GM10248 (cell line): ENCODE measurements at places on chromosomes 1 and 21.

DNA sequence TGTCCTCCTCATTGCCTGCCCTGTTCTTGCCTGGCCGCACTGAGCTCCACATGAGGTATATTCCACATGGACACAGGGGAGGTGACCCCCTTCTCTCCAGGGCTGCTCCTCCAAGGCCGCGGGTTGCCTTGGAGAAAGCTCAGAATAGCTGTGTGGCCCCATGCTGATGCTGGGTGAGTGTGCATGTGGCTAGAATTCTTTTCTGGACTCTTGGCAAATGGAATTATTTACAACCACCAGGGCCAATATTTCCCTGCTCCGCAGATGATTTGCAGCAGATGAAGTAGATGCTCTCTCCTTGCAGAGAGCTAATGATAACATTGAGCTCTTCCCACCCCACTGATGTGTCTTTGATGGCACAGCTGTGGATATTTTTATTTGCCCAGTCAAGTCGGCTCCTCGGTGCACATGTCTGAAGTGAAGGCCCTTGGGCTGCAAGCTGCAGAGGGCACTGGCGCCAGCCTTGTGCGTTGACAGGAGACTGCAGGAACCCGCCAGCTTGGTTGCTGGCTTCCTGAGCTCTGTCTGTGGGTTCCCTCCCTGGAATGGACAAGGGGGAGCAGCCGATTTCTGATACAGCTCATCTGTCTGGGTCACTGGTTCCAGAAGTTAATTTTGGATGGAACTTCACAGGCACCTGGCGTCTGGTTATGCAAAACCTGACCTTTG lies 404.7 kb upstream of the VAMP3 start:
- no peak for DNase-seq

GRCh38 chr1:153474347-153474746 lies 13.9 kb upstream of the S100A7 start:
- no peak for DNase-seq

DNA sequence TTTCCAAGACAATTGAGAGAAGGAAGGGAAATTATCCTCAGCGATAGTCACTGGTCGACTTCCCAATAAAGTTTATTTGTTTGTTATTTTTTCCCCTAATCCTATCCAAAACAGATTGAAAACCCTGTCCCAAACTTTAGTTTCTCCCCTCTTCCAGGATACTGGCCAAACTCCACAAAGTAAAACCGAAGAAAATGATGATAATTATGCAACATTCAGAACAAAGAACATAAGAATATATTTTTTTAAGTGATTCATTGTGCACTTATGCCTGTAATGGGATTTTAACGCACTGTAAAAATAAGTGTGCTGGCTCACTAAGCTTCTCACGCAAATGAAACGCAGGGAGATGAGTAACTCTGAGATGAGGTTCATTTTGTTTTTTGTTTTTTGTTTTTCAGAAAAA lies 6.0 kb downstream of the GLIS1 start:
- DNase-seq, result no peak

DNA sequence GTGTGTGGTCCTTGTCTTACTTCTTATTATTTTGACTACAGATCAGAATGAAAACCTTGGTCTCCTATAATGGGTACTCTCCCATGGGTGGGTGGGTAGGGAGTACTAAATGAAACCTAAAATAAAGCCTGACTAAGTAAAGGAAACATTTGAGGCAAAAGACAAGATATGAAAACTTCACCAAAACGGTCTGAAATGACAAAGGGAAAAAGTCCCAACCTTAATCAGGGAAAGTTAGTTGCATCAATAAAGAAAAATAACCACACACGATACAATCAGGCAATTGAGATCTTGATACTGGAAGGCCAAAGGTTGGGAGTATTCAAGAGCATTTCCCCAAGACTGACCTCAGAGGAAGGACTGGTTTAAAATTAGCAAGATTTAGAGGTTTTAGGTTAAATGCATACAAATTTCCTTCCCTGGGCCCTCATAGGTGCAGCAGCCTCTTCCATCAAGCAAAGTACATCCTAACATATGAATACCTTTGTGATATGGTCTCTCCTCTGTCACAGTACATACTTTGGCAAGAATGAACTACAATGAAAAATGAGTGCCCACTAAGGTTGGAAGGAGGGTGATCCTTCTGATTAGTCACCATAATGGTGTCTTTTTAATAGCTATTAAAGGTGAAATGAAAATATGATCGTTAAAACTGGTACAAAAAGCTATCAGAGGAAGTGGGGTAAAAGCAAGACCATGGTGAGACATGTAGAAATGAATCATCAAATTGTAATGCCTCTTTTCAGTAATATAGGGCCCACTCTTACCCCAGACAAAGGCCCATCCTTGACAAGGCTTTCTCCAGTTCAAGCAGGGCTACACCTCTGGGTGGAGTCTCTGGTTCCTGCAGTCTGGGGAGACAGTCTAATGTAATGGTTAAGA lies 15.3 kb upstream of the TNFSF4 start:
- DNase-seq, result no peak

GRCh38 chr1:234315091-234315541 lies 58.1 kb upstream of the COA6 start:
- no peak for DNase-seq

- DNase-seq, result peak; percentile 64
Measured at GRCh38 chr1:45512641-45513054, 9.0 kb downstream of the PRDX1 start.

GRCh38 chr1:152495066-152495675 lies 15.4 kb upstream of the LCE5A start:
- DNase-seq, result peak; percentile 37
